ENCODE measurements at places on chromosomes 2 and 18. TPM values are rescaled to one million over a fixed set of nuclear protein-coding genes. Genes with fewer than 3 reads are reported as not detected.

COLEC11 gene
- 0.80 TPM for total RNA-seq

DNA sequence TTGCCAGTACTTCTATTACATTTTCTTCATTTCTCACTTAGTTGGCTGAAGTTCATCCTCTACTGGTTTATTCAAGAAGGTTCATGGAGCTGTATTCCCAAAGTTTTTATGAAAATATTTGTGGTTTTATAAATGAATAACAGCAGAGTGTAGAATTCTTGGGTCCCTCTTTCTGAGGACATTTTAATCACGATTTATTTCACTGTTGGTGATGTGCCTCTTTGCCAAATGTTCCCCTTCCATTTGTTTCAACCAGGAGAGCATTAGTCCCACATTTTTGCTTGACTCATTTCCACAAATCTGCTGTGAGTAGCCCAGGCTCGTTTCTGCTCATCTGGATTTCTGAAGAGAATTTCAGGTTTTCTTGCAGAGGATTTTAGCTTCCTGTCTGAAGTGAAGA is 20.8 kb downstream of the COPS7B start:
- DNase-seq = no peak
- H3K4me1 ChIP-seq = no peaks in the 10 kb centered on the region
- H3K4me3 ChIP-seq = no peak overlapping the region
- H3K36me3 ChIP-seq = no peaks in the 10 kb centered on the region
- H3K27ac ChIP-seq = no peak overlapping the region
- H3K27me3 ChIP-seq = no peaks in the 10 kb centered on the region

GRCh38 chr18:77049938-77050337 is 82.6 kb downstream of the MBP start:
- DNase-seq = no peak
- H3K27ac ChIP-seq = no peak overlapping the region
- no peaks in the 10 kb centered on the region for H3K27me3 ChIP-seq
- H3K36me3 ChIP-seq = no peaks in the 10 kb centered on the region
- no peak overlapping the region for H3K4me3 ChIP-seq
- no peaks in the 10 kb centered on the region for H3K4me1 ChIP-seq

COPS9 gene
- 169 TPM for total RNA-seq

ERBB4 gene
- 0.07 TPM for total RNA-seq

- no peaks in the 10 kb centered on the region for H3K27me3 ChIP-seq
- no peak for DNase-seq
- H3K4me3 ChIP-seq = no peak overlapping the region
These were observed 72.5 kb downstream of the SUMO1 start for GRCh38 chr2:202165945-202166344.

OR6B2 gene
- not detected for total RNA-seq

All from colonic mucosa (tissue), 4 donors.